Astrocyte (in vitro differentiated cells and primary cell): ENCODE measurements at places on chromosomes 3 and 15. TPM values are rescaled to one million over a fixed set of nuclear protein-coding genes. Genes with fewer than 3 reads are reported as not detected.
A peak's percentile ranks its signal among the peaks of the same experiment; 100 is the strongest.

DNA sequence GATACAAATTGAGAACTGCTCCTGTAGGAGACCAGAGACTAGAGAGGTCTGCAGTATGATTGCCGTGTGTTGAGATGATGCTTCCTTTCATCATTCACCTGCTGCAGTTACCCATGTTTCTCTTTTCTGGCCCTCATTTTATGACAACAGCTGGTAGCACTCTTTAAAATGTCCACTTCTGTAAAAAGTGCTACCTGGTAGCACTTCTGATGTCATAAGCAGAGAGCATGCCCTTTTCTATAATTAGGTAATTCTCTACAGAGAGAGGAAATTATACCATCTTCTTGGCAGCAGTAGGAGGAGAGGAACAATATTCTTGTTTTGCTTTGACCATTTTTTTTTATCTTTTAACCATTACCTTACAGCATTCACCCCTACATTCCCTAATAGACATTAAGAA, 123.8 kb downstream of the PPM1L start:
- H3K4me1 ChIP-seq = no peaks in the 10 kb centered on the region
- no peak for DNase-seq

DNA sequence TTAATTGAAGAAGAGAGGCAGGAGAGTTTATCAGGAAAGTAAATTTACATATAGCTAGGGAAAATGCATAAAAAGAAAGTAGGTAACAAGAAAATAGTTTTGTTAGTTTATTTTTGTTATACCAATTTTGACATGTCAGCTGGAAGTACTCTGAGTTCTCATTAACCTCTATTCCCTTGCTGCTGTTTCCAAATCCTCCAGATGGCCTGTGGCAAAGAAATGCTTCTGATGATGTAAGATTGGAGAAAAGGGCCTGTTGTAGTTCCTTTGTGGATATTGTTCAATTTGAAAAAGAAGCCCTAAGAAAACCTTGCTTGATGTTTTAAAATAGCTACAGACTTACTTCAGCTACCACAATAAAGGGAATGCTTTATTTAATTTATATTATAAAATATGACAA, 192.9 kb upstream of the SLITRK3 start:
- no peak overlapping the region for H3K4me3 ChIP-seq
- no peaks in the 10 kb centered on the region for H3K36me3 ChIP-seq
- DNase-seq = no peak
- no peak overlapping the region for H3K27ac ChIP-seq

GRCh38 chr3:190388703-190389102, 740 bp downstream of the CLDN16 start:
- H3K27me3 ChIP-seq = no peaks in the 10 kb centered on the region
- H3K27ac ChIP-seq = no peak overlapping the region
- H3K36me3 ChIP-seq = no peaks in the 10 kb centered on the region
- no peak overlapping the region for H3K4me3 ChIP-seq

The SLC51A gene
- total RNA-seq = not detected in 2 replicates

The KNG1 gene
- total RNA-seq = not detected in 2 replicates

DNA sequence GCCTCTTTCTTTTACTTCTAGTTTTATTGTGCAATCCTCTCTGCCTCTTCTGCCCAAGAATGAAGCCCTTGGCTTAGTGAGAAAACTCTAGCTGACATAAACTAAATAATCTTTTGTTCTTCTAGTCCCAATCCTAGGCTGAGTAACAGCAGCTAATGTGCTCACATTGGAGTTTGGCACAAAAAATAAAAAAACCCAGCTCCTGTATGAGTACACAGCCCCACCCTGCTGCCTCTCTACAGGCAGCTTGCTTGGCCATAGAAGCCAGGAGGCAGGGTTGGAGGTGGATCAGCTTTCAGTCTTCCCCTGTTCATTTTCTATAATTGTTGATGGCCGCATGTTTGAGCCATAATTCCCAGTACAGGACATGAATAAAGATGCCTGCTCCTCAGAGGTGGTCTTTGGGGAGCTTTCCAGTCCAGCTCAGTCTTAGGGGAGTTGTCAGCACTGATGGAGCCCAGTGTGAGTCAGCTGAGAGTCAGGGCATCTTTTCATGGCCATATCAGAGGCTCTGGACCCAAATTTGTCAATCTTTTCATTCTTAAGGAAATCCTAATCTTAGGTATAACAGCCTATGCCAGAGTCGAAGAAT, 46.7 kb downstream of the RTP1 start:
- H3K27ac ChIP-seq = no peak overlapping the region
- no peaks in the 10 kb centered on the region for H3K4me1 ChIP-seq
- H3K36me3 ChIP-seq = no peaks in the 10 kb centered on the region
- no peak overlapping the region for H3K4me3 ChIP-seq
- no peak for DNase-seq

The CAMP gene
- not detected in 2 replicates for total RNA-seq

The CFAP92 gene
- total RNA-seq = 0.10 and 0.52 TPM in 2 replicates

GRCh38 chr3:151383956-151384355, 597 bp downstream of the P2RY12 start:
- DNase-seq = no peak
- no peak overlapping the region for H3K4me3 ChIP-seq
- H3K27ac ChIP-seq = no peak overlapping the region
- no peaks in the 10 kb centered on the region for H3K36me3 ChIP-seq

DNA sequence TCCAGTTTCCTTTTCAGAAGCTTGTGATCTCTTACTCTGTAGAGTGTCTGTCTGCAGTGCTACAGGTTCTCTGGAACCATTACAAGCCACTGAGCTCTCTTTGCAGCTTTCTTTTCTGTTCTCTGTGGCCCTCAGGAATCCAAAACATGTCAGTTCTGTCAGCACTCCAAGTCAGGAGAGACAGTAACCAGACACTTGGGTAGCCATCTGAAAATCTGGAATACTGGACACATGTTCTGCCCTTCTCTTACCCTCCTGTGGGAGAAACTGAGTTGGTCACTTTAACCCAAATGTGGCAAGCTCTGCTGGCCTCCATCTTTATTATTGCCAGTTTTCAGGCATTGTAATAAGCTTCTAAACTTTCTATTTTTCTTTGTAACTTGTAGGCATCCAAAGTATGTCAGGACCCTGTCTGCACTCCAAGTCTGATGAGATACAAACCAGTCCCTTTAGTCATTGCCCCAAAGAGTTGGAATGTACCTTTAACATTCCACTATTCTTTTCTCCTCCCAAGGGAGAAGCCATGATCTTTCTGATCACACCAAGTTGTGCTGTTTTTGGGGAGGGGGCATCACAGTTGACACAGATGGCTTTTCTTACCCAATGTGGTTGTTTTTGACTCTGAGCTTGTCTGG, 183.7 kb downstream of the DPH6 start:
- H3K4me1 ChIP-seq = no peaks in the 10 kb centered on the region
- no peaks in the 10 kb centered on the region for H3K36me3 ChIP-seq
- H3K4me3 ChIP-seq = no peak overlapping the region
- no peaks in the 10 kb centered on the region for H3K27me3 ChIP-seq
- DNase-seq = peak; percentile 84
- no peak overlapping the region for H3K27ac ChIP-seq

DNA sequence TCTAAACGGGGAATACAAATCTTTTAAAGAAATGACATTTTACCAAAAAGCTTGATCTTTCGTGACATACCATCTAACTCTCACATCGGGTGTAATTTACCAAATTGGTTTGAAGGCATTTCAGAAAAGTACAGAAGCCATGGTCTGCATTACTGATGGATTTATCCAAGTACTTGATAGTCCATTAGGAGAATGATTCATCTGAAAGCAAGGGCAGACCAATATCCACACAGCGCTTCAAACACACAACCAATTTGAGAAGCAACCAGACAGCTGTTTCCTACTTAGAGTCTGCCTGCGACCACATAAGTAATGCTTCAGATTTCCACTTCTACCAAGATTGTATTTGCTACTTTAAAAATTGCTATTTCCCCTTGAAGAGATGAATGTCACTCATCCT, 697.6 kb upstream of the ALCAM start:
- no peaks in the 10 kb centered on the region for H3K27me3 ChIP-seq
- DNase-seq = no peak
- H3K4me3 ChIP-seq = no peak overlapping the region
- no peaks in the 10 kb centered on the region for H3K4me1 ChIP-seq
- H3K27ac ChIP-seq = no peak overlapping the region

- peaks cover 6% of the 10 kb centered on the region for H3K27me3 ChIP-seq
- DNase-seq = no peak
- H3K4me1 ChIP-seq = no peaks in the 10 kb centered on the region
- H3K4me3 ChIP-seq = no peak overlapping the region
Measured at GRCh38 chr15:79206940-79207339, 75.6 kb upstream of the ANKRD34C start.

DNA sequence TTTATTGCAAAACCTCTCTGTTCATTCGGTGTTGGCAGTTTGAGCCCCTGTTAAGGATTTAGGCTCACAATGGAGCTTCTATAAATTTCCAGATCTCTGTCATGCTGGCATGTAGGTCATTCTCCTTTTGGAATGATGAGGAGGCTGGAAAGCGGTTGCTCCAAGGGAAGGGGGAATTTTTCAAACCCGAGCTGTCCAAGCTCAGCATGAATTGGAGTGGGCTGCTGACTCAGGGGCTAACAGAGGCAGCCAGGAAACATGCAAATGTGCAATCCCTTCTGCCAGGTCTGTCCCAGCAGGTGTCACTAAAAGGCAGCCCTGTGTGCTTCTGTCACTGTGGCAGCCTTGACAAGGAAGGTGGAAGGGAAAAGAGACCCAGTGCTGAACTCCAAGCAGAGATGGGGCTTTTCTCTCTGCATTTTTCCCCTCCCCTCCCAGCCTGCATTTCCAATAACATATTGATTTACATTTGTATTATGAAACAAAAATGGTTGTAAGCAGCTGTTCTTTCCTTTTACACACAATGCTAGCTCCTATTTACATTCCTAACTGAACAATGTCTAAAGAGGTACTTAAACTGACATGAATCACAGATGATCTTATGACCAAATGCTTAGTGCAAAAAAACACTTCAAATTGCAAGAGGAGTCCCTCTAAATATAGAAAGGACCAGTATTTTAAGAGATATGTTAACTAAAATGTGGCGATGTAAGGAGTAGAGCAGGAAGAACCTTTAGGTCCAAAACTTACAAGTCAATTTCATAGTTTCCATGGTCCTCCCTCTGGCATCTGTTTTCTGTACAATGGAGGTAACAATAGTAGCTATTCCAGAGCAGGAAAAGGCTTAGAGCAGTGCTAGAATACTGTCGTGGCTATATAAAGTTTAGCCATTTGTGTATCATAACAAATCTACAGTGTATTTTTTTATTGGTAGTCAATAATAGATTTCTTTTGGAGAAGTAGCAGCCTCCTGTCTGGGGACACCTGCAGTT, 84.5 kb upstream of the ATP10A start:
- no peak overlapping the region for H3K4me3 ChIP-seq
- H3K27ac ChIP-seq = no peak overlapping the region
- peak; percentile 14 for DNase-seq
- no peaks in the 10 kb centered on the region for H3K4me1 ChIP-seq

The EBLN2 gene
- 3.1 TPM in 2 replicates for total RNA-seq
